ENCODE measurements at places on chromosomes 11 and 22.

GRCh38 chr11:102617466-102618008, 7.6 kb downstream of the MMP20 start:
- no peak for DNase-seq

DNA sequence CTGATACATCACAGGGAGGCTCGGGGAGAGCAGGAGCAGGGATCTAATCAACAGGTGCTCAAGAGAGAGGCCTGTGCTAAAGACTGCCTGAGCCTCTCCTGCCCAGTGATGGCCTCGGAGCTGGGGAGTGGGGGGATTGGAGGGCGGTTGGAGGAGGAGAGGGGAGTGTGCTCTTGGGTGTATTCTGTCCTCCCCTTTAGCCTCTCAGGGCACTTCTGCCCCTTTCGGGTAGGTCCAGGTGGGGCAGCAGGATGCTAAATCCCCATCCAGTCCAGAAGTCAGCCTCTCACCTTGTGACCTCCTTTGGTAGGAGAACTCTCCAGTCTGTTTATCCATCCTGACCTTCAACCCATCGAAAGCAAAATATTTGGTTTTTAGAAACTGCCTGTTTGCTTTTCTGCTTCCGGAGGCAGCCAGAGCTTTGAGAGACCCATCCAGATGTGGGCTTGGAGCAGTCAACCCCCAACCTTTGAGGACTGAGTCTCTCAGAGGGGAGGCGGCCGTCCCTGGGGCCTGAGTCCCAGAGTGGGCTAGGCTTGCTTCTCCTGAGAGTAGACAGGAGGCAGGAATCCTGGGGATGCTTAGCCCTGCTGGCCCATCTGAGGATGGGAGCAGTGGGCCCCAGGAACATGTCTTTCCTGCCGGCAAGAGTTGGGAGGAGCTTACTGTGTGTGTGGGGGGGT, 105.2 kb upstream of the SYT13 start:
- no peak for DNase-seq

- DNase-seq, result no peak
Observed at GRCh38 chr11:134497586-134497985, 85.5 kb upstream of the B3GAT1 start.

GRCh38 chr22:50257451-50258360, 3.8 kb downstream of the MAPK12 start:
- DNase-seq, result no peak

DNA sequence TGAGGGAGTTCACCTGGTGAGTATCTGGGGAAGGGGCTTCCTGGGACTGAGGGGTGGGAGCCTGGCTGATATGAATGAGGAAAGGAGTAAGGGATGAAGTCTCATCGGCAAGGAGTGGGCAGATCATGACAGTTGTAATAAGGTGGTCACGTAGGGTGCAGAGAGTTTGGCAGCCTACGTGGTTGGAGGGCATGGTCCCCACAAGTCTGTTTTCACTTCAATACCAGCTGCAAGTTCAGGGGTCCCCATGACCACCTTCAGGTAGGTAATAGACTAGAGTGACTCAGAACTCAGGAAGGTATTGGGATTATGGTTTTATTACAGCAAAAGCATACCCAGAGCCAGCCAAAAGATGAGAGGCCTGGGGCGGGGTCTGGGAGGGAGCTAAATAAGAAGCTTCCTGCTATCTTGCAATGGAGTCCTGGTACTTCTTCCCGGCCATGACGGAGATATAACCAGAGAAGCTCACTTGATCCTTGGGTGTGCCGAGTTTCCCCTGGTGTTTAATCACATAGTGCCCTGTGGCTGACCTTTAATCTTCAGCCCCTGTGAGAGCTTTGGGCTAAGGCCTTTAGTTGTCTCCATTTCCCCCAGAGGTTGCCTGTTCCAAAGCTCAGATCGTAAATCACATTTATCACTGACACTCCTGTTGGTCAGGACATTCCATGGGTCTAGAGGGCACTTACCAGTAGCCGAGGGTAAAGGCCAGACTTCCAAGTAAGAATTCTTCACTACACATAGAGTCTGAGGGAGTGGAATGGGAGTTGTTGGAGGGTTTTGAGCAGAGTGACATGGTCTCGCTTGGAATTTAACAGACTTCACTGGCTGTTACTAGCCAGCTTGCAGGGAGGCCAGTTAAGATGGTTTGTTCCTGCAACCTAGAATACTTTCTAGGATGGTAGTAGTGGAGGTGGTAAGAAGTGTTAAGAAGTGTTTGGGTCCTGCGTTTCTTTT, 9.1 kb downstream of the SLC3A2 start:
- no peak for DNase-seq

DNA sequence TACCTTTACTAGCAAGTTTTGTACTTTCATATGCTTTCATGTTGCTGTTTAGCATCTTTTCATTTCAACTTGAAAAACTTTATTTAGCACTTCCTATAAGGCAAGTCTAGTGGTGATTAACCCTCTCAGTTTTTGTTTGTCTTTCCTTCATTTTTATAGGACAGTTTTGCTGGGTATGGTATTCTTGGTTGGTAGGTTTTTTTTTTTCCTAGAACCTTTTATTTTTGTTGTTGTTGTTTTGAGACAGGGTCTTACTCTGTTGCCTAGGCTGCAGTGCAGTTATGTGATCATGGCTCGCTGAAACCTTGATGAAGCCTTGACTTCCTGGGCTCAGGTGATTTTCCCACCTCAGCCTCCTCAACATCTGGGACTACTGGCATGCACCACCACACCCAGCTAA, 29.9 kb upstream of the SLC5A1 start:
- DNase-seq, result no peak

GRCh38 chr22:42816336-42816735, 40.7 kb downstream of the ARFGAP3 start:
- no peak for DNase-seq

- no peak for DNase-seq
Observed at GRCh38 chr11:77039491-77040400, 5.5 kb downstream of the B3GNT6 start.

- no peak for DNase-seq
Observed at GRCh38 chr22:27201276-27201675, 543.9 kb downstream of the MIAT start.

DNA sequence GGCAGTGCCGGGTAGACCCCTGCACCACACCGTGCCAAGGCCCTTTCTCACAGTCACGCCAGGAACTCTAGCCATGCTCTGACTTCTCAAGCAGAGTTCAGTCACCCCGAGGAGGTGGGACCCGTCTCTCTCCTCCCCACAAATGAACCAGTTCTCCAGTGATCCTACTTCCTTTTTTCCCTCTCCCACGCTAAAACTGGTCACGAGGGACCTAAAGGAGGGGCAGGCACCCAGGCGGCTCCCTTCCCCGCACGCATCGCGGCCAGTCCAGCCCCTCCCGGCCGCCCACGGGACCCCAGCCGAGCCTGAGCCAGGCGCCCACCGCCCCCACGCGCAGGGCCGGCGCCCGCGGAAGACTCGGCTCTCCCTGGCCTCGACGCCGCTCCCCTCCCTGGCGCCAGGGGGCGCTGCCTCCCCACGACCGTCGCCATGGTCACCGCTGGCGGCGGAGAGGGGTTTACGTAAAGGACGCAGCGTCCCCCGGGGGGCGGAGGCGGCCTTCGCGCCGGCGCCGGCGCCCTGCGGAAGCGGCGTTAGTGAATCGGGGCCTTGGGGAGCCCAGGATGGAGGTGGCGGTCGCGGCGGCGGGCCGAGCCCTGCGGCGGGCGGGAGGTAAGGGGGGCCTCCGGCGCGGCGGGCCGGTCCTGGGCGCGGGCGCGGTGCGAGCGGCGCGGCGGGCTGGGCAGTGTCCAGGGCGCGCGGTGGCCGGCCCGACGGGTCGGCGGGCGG, at the start of gene DAGLA:
TSS of gene DAGLA (plus strand) at position 499 of the 729 bp plus-strand sequence. CDS start 39,765 bp downstream, outside the sequence.
- peak; percentile 70 for DNase-seq

DNA sequence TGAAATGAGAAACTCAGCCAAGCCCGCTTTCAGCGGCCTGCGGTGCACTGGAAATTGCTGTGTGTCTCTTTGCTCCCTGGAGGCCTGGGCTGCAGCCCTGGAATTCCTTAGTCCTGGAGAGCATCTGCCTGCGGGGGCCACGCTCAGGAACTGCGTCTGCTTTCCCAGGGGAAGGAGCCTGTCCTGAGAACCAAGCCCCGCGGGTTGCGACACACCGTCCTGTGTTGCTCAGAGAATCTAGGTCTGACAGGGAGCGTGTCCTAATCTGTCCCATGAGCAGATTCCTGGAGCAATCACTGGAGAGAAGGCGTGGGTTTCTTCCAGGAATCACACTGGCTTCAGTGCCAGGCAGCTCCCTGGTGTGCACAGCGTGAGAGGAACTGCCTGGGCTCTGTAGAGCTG, 708.1 kb downstream of the BRD1 start:
- no peak for DNase-seq

GRCh38 chr11:90323289-90323688, 100.4 kb upstream of the CHORDC1 start:
- DNase-seq, result no peak

GRCh38 chr11:112780351-112781087, 180.7 kb upstream of the NCAM1 start:
- DNase-seq, result no peak

GRCh38 chr22:29739346-29739875, 19.6 kb downstream of the CABP7 start:
- no peak for DNase-seq

GRCh38 chr11:78156127-78156844, 16.9 kb upstream of the ALG8 start:
- no peak for DNase-seq

DNA sequence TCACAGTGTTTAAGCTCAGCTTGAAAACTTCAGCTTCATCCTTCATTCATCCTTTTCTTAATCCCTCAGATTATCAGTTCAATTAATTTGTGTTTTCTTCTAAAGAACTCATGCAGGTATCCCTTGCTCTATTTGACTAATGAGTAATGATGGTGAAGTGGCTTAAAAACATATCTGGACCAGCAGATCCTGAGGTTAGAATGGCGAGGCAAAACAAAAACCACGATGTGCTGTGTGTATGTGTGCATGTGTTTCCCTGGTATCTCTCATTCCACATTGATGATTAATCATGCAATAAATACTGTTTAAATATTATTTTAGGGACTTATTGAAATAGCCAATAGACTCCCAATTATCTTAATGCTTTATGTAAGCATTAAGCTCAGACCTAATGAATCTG, 437.0 kb downstream of the DYNC2H1 start:
- DNase-seq, result no peak

- DNase-seq, result no peak
Observed at GRCh38 chr11:67016550-67016949, 6.4 kb upstream of the SYT12 start.

DNA sequence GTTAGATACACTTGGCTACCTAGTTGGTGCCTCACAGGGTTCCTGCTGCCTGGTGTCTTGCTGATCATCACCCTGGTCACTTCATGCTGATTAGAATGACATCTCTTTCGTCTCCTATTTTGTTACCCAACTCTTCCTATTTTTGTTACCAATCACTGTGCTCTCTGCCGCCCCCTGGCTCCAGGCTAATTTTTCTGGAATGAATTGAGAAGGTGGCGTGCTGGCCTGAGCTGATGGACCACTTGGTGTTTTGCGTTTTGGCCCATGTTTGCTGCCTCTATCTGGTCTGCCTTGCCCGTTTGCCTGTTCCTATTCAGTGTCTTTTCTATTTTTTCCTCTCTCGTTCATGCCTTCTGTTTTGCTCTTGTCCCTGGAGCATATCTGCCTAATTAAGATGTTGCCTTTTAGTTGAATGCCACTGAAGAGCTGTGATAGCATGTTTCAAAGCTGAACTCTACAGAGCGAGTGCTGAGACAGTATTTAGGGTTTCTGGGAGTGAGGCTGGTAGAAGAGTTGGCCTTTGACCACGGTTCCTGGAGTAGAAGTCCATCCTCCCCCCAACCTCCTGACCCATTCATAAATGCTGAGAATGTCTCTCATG, 5.9 kb upstream of the ATF4 start:
- peak; percentile 49 for DNase-seq

DNA sequence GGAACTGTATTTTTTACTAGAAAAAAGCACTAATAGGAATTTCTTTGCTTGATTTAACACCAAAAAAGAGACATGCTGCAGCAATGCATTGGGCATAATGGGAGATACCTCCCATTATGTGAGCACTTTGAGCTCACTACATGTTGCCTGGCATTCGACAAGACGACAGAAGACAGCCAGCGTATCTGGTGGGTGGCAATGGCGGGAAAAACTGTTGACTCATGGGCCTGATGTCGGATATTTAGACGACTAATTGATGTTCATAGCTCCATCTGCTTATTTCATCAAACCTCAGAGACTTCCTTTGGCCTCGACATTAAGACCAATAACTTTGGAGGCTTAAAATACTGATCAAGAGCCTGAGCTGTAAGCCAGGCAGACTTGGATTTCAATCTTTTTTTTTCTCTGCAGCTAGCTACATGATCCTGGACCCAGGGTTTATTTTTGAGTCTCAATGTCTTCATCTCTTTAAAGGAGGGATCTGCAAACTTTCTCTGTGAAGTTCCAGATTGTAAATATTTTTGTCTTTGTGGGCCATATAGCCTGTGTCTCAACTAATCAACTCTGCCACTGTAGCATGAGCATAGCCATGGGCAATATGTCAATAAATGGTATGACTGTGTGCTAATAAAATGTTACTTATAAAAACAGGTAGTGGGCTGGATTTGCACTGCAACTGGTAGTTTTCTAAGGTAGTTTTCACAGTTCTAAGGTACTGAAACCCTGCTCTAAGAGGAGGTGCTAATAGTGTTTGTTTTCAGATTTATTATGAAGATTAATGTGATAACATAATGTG, 375.1 kb downstream of the METTL15 start:
- no peak for DNase-seq

GRCh38 chr22:28279888-28280287, 360.8 kb upstream of the PITPNB start:
- no peak for DNase-seq

DNA sequence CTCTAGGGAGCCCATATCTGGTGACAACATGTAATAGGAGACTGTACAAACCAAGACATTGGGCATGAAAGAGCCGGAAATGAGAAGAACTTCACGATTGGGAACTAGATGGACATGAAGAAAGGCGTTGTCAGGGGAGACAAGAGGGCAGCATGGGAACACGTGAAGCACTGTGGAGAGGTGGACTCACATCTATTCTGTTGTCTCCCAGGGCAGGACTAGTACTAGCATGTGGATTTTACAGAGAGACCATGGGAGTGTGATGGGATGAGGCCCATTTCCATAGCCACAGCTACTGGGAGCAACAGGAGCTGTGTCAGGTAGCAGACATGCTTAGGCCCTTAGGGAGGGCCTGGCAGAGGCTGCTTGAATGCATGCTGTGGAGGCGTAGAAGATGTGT, 333.9 kb downstream of the OPCML start:
- DNase-seq, result no peak

Data from CD4-positive, alpha-beta T cell treated with Interleukin-4 for 1 hour (primary cell).